ENCODE measurements at places on chromosomes 7 and 10.

GRCh38 chr10:49300140-49300974, 1.4 kb downstream of the C10orf71 start:
- DNase-seq: peak; percentile 26

GRCh38 chr7:157937406-157937805, 600.6 kb downstream of the DNAJB6 start:
- no peak for DNase-seq

- DNase-seq: no peak
Observed at GRCh38 chr7:98283887-98284222, 2.4 kb downstream of the BRI3 start.

DNA sequence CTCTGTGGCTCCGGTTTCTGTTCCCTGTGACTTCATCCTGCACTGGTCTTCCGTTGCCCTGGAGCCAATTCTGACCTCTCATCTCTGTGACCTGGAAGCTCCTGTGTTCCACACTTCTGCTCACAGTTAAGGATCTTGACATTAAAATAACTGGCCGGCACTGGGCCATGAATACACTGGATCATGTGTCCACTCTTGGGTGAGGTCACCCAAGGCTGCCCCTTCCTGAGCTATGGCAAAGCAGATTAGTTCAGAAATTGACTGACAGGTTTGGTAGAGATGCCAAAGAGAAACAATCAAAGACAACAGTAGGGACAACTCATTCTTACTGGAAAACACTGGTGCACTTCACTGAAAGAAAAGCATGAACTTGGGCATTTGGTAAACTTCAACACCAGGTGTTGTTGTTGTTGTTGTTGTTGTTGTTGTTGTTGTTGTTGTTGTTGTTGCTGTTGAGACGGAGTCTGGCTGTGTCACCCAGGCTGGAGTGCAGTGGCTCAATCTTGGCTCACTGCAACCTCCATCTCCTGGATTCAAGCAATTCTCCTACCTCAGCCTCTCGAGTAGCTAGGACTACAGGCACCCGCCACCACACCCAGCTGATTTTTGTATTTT, 36.7 kb upstream of the GRID1 start:
- DNase-seq: no peak

- no peak for DNase-seq
Observed at GRCh38 chr10:55212051-55212450, 411.0 kb upstream of the PCDH15 start.

- no peak for DNase-seq
Observed at GRCh38 chr10:88088441-88089340, 225.3 kb downstream of the PTEN start.

All from fibroblast of lung (primary cell).